ENCODE measurements at places on chromosomes 11 and 22.

GRCh38 chr11:129373489-129373953, 2.1 kb upstream of the BARX2 start:
- no peak for DNase-seq

- no peak for DNase-seq
Observed at GRCh38 chr11:60923326-60923725, 934 bp upstream of the TMEM132A start.

- DNase-seq: no peak
Observed at GRCh38 chr11:72369743-72370142, 64.6 kb downstream of the CLPB start.

DNA sequence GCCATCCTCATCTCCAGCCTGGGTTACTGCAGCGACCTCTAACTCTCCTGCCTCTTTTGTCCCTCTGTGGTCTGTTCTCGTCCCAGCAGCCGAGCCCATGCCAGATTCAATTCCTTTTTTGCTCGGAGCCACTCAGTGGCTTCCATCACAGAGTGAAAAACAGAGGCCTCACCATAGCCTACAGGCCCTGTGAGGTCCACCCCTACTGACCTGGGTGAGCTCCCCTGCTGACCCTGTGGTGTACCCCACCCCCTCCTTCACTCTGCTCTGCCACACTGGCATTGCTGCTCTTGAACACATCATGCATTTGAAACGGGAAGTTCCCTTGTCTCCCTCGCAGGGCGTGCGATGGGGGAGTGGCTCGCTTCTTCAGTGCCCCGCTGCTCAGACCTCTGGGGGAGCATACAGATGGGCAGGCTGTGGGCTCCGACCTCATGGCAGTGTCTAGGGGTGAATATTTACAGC, 2.1 kb downstream of the AIP start:
- no peak for DNase-seq

DNA sequence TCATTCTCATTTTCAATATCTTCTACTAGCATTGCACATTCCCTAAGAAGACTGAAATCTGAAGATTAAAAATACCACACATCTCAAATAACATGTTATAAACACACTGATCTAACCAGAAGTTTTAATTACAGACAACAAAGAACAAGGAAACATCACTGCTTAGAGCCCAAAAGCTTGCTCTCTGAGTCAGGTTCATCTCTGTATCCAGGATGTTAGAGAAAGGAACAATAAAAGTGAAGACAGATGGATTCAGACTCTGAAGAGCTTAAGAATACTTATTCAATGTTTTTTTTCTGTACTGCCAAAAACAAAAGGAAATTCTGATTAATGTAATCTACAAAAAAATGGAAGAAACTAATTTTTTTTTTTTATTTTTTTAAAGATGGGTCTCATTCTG, 16.5 kb downstream of the RDX start:
- DNase-seq: no peak

DNA sequence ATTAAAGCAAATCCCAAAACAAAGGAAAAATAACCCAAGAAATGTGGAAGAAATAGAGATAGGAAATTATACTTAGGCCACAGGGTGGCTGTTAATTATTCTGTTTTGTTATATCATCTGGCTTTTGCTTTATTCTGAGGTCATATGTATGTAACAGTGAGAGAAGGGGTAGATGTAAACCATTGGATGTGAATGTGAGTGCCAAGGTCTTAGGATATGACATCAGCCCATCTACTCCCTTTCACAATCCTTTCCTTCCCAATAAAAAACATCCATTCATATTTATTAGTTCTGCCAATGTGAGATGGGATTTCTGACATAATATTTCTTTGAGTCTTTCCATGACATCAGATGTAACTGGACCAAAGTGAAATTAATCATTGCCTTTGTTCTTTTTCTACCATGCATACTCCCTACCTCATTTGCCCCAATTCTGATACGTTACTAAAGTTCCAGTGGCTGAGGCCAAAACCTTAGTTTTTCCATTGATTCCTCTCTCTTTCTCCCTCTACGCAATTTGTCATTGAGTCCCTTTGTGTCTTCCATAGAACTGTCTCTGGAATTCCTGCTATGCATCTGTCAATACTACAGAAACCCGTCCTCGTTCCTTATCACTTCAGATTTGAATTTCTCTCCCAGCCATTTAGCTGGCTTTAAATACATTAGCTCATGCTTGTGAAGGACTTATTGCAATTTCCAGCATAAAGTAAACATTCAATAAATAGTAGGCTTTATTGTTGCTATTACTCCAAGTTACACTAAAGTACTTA, 170.3 kb downstream of the ARHGAP42 start:
- no peak for DNase-seq

DNA sequence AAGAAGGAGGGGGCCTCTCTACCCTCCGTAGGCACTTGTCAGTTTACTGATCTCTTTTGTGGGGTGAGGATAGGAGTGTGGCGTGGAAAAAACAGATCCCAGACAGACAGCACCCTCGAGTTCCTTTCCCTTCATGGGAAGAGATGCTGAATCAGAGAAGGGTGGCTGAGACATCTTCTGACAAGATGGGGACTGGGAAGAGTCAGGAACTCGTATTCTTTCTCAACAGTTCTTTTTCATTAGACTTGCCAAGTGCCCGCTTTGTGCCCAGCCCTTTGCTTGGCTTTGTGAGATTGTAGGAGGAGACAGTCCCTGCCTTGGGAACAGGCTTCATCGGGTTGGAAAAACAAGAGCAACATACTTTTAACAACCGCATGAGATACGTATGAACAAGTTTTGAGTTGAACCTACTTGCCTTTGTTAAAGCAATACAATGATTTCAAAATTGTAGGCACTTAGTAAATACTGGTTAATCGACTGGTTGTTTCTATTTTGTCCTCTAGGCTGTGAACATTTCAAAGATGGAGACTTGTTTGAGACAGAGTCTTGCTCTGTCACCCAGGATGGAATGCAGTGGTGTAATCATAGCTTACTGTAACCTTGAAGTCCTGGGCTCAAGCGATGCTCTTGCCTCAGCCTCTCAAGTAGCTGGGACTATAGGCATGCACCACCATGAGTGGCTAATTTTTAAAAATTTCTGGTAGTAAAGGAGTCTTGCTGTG, 1.1 kb downstream of the RRM1 start:
- no peak for DNase-seq

DNA sequence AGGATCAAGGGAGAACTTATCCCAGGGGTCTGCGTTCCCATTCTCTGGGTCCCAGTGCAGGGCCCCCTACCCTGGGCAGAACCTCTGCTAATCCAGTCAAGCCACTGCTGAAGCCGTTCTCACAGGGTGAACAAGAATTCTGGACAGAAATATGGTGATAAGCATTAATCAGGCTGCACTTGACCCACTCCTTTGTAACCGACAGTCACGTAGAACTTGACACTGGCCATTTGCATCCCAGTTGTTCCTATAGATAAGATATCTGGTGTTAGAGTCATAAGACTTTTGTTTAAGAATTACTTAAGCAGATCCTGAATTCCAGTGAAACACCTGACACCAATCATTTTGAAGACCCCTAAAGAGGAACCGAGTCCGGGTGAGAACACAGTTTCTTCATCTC, 107.5 kb upstream of the THY1 start:
- DNase-seq: no peak

DNA sequence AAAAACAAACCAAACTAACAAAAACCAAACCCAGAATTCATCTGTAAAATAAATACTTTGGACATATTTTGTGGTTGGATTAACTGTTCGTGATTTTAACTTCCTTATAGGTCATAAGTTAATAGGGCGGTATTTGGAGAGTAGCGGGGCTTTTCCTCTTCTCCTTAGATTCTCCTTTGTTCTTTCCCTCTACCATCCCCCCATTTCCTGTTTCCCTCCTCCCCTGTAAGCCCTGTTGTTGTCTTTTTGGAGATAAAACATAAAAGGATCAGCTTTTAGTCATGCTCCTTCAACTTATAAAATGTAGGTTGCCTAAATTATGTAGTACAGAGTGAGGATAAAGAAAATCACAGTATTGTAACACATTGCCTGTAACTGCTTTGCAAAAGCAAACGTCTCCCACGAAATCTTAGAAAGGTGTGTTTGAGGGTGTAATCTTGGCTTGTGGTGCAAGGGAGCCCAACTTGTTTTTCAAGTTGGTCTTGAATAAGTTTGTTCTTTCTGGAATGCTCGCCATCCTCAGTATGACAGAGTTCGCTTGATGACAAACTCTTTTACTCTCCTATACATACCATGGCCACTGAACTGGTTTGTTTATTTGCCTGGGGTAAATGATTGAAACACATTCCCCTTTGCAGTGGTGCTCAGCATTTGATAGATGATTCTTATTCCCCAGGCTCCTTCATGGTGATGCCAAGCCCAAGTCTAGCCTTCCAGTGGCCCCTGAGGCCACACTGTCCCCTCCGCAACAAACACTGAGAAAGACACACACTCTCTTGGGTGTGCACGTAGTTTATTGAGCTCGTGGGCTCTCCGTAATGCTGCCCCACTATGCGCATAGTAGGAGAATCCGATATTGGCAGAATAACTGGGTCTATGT, 49.4 kb downstream of the TEAD1 start:
- no peak for DNase-seq

DNA sequence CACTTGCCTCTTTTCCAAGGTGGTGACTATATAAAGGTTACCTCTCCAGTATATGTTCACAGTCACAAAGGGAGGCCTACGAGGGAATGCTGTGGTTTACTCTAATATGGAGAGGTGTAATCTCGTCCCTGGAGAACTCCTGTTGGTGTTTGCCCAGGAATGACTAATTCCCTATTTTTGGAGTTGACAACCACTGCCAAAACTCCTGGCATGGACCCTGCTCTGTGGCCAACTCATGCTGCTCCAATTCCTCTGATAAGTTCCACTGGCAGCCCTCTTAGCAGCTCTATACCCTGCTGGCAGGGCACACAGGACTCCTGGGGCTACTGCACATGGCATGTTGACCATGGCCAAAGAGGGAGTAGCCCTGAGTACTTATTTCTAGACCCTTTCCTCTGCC, 418.7 kb upstream of the ANO5 start:
- DNase-seq: no peak

DNA sequence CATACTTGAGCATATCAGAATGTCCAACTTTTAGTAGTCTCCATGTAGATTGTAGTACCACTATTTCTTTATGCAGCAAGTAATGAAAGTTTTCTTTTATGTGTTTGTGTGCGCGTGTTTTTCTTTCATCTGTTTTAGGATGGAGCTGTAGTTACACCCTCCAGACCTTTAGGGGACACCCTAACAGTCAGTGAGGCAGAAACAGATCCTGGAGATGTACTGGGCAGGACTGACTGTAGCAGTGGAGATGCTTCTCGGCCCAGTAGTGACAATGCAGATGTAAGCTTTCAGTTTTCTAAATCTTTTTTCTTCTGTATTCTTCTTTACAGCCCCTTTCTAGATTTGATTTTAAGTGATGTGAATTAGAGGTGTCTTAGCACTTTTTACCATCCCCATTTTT, 79.9 kb upstream of the GRIK4 start:
- DNase-seq: no peak

DNA sequence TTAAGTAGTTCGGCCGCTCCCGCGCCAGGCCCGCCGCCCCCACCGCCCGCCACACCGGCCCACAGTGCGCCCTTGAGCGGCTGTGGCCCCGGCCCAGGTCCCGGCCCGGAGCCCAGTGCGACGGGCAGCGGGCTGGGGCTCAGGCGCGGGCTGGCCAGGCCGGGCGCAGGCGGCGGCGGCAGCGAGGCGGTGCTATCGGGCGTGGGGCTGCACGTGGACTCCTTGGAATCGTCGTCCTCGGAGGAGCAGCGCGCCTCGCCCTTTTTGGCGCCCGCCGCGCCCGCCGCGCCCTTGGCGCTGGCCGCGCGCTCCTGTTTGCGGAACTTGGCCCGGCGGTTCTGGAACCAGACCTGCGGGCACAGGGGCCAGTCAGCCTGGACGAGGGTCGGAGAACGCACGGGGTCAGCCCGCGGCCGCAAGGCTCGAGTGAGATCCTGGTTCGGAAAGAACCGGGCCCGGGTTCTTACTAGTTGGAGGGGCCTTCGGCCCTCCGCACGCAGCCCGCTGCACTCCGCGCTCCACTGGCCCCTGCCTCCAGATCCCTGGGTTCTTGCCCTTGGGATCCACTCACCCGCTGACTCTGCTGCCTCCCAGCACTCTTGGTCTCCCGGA, 4.0 kb downstream of the PHOX2A start:
- no peak for DNase-seq

DNA sequence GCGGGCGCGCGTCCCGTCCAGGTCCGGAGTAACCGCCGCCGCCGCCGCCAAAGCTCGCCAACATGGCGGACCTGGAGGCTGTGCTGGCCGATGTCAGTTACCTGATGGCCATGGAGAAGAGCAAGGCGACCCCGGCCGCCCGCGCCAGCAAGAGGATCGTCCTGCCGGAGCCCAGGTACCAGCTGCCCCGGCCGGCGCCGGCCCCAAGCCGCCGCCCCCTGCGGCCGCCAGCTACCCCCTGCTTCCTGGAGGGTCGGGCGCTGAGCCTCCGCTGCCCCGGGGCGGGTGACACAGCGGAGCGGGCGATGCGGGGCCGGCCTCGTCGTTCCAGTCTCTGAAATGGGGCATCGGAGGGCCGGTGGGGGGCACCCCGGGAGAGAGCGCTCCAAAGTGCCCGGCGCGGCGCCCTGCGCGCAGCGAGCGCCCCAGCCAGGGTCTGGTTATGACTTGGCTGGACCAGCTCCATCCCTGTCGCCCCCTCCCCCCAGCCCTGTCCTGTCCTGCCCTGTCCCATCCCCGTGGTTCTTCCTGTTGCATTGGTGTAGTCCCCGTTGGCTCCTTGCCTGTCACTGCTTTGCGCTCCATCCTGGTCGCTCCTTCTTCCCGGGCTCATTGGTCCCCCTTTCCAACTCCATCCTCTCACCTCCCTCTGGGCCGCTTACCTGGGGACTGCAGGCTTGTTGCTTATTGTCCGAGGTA, 653 bp downstream of the GRK3 start:
- no peak for DNase-seq

DNA sequence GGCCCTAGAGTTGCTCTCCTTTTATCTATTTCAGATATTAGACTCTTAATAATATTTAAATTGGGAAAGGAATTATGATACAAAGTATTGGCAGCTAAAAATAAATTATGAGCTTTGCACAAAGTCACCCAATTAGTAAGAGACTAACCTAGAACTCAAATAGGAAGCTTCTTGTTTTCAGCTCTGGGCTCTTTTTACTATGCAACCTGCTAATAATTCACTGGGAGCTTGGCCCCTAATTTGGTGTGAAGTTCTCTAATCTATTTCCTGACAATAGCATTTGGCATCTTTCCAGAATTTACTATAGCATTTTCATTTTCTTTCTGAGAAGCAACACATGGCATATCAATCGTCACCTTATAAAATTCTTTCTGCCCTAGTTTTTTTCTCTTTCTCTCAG, 727.7 kb upstream of the ANO5 start:
- DNase-seq: no peak

DNA sequence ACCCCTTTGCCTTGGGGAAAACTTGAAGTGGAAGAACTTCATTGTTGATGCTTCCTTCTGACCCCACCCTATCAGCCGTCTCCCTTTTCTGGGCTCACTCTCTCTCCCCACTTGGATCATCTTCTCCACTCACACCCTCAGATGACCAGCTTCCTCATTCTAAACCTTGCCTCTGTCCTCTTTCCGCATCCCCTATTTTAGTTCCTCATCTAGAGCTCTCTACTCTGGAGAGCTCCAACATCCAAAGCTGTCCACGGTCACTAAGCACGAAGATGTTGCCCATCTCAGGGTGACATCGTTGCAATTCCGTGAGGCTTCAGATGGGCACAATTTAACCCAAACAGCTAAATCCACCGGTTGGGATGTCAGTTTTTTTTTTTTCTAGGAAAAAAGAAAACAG, 31.6 kb upstream of the ME3 start:
- DNase-seq: no peak

GRCh38 chr11:131889760-131890581, 519.6 kb downstream of the NTM start:
- no peak for DNase-seq

- no peak for DNase-seq
Observed at GRCh38 chr11:15955595-15955994, 400.8 kb downstream of the SOX6 start.

- no peak for DNase-seq
Observed at GRCh38 chr11:76408171-76408965, 27.2 kb downstream of the GVQW3 start.

All from stimulated activated CD4-positive, alpha-beta T cell treated with anti-CD3 and anti-CD28 coated beads, Interleukin-1b, Interleukin-23, amount 100 ng/mL, for 24 hours (primary cell).